ENCODE measurements at places on chromosomes 3 and 15.

- peak; percentile 27 for DNase-seq
Measured at GRCh38 chr3:113783463-113783862, 36.6 kb downstream of the ATP6V1A start.

GRCh38 chr15:68585574-68586273 is 6.9 kb downstream of the CORO2B start:
- DNase-seq: no peak

- DNase-seq: no peak
Measured at GRCh38 chr3:126186749-126187148, 6.4 kb upstream of the ALDH1L1 start.

DNA sequence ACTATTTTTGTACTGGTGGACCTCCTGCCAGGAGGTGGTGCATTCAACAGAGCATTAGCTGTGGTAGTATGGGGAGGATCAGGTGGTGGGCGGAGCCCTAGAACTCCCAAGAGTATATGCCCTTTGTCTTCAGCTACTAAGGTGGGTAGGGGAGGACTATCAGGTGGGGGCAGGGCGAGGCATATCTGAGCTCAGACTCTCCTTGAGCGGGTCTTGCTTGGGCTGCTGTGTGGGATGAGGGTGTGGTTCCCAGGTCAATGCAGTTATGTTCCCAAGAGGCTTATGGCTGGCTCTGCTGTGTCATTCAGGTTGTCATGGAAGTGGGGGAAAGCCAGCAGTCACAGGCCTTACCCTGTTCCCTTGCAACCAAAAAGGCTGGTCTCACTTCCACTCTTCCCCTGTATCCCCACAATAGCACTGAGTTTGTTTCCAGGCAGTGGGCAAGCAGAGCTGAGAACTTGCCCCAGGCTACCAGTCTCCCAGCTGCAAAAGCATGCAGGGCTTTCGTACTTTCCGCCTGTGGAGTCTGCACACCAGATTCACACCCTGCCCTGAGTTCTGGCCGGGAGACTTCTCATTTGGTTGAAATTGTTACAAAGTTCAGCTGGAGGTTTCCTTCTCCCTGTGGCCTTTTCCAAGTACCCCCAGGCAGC is 93.7 kb upstream of the DPPA4 start:
- no peak for DNase-seq

DNA sequence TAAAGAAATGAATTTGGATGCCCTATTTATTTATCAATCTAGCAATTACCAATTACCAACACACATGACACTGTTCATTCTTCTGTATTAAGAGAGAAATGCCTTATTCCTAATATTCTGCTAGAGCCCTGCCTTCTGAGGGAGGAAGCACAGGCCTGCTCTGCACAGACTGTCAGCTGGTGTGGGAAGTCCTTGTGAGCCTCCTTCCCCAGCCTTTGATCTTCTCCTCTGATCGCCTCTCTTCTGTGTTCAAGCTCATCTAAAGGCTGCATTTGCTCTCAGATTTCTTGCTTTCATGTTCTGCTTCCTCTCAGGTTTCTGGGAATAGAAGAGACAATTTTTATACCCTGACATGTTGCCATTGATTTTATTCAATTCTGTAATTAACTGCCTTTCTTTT is 290.6 kb upstream of the UMPS start:
- DNase-seq: no peak

DNA sequence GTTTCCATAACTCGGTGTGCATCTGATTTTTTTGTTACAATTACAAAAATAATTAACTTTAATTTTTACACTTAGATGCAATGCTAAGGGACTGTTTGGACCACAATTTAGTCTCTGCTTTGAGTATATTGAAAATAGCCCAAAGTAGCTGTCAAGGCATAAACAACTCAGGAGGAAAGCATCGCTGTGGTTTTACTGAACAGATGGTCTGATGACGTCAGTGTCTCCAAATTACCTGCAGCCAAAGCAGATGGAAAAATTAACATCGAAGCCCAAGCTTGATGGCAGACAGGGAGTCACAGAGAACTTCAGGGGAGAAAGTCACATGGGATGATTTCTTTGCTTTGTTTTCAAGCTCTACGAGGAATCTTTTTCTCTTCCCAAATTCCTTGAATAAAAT is 83.1 kb upstream of the PLCL2 start:
- DNase-seq: no peak

- DNase-seq: no peak
Measured at GRCh38 chr3:14503033-14503705, 37.0 kb downstream of the GRIP2 start.

- DNase-seq: no peak
Measured at GRCh38 chr3:66467996-66468735, 32.7 kb downstream of the LRIG1 start.

DNA sequence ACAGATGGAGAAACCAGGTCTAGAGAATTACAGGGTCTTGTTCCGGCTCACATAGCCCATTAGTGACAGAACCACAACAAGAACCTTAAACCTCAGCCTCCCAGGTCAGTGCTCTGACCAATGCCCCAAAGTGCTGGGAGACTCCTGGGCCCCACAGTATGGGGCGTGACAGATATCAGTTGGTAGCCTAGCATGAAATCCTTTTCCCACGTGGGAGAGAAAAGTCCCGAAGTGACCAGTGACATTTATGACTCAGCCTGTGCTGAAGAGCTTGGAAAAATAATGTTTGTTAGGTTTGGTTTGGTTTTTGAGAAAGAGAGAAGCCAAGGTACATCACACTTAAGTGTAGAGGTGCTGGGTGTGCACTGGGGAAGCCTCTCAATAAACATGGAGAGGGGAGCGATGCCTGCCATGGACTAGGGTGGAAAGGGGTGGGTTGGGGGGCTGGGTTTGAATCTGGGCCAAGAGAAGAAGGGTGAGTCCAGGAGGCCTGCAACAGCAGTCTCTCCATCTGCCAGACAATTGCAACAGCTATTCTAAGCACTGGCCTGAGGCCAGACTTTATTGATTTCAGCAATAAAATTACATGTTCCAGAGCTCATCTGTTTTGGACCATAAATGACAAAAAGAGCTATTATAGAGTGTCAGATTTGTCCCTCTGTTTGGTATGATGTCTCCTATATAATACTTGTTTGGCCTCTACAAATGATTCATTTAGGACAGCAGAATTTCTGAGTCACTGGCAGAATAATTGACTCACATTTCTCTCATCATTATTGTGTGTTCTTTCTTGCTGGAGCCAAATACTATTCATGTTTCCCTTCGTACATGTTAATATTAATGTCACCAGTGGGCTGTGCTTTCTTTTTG is 43.4 kb downstream of the C2CD4A start:
- peak; percentile 90 for DNase-seq

GRCh38 chr15:87931584-87931983 is 325.0 kb downstream of the NTRK3 start:
- DNase-seq: no peak

DNA sequence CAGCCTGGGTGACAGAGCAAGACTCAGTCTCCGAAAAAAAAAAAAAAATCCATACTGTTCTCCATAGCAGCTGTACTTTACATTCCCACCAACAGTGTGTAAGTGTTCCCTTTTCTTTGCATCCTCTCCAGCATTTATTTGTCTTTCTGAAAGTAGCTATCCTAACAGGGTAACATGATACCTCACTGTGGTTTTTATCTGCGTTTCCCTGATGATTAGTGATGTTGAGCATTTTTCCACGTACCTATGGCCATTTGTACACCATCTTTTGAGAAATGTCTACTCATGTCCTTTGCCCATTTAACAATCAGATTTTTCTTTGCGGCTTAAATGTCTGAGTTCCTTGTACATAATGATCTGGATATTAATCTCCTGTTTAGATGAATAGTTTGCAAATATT is 119.3 kb downstream of the RFX7 start:
- no peak for DNase-seq

DNA sequence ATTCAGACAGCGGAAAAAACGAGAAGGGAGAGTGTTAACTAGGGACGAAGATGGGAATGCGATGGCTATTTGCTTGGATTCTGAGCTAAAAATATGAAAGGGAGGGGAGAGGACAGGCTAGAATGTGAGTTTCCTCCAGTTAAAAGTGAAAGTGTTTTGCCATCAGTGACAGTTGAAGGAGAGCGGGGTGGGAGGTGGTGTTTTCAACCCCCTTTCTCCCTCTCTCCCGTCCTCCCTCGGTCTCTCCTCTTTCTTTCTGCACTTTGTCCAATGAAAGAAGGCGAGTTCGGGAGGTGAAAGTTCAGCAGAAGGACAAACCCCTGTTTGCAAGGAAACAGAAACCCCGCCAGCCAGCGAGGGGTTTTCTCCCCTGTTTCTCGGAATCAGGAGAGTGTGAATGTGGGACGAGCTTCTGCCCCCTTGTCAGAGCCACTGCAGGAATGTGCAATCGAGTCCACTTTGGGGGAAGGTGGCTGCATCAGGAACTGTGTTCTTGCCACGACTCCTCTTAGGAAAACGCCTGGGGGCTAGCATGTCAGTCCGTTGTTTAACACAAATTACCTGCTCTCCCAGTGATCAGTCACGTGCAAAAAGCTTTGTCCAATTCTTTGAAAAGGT is 975 bp upstream of the FOXP1 start:
- DNase-seq: peak; percentile 28

DNA sequence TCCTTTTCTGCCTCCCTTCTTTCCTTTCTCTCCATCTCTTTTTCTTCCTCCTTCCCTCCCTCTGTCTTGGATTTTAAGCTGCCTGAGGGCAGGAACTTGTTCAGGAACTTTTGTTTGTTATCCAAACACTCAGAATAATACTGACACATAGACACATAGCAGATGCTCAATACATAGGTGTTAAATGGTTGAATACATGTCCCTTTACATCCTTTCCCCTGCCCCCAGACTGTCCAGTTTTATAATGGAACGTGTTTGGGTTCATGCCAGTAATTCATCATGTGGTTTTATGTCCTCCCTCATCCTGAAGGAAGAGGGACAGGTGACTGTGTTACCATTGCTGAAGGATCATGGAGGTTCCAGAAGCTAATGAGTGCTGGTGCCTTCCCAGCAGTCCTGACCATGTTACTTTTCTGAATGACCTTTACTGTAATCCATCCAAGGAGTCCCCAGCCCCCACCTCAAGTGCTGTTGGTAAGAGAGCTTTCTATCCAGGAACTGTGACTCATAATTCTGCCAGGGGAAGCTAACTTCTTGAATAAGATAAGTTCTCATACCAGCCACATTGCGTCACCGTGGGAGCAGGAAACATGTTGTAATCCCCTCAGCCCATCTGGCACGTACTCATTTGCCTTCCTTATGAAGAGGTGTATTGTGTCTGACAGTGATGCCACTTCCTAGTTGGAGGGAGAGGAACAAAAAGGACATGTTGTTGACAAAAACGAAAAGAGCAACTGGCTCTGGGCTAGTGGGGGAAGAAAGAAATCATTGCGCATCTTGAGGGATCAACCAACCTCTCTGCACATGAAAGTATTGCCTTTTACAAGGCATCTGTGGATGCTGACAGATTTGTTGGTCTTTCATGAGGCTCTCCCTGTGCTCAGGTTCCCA is 52.4 kb downstream of the IL1RAP start:
- DNase-seq: peak; percentile 100

DNA sequence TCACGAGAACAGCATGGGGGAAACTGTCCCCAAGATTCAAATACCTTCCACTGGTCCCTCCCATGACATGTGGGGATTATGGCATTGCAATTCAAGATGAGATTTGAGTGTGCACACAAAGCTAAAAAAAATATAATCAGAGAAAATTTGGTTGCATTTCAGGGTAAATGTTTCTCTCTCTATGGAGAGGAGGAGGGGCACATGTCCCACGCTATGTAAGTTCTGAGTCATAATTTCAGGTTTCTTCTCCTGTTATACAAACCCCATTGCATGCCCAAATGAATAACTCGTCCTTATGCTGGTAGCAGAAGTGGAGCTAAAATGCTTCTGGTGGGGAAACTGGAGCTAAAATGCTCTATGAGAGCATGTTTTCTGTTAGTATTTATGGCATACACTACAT is 209.7 kb upstream of the DCBLD2 start:
- peak; percentile 56 for DNase-seq

DNA sequence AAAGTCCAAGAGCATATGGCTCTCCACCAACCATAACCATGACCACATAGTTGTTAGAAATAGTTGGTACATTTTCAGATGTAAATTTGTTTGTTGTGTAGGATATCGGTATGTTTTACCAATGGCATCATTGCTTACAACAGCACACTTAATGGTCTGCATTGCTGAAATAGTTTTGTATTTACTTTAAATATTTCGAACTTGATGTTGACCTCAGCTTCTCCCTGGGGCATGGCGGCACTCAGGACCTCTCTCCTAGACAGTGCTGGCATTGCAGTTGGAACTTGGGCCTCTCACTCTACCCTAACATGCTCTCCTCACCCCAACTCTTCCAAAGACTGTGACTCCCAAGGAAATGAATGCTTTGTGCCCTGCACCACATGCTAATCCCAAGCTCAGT is 5.0 kb downstream of the SLC22A13 start:
- DNase-seq: no peak
